Activated T-cell treated with anti-CD3 and anti-CD28 coated beads, Interleukin-2, amount 50 U/mL, for 48 hours (primary cell): ENCODE measurements at places on chromosomes 1 and 21.

GRCh38 chr1:3677484-3677883, 25.2 kb downstream of the TP73 start:
- no peak for DNase-seq

DNA sequence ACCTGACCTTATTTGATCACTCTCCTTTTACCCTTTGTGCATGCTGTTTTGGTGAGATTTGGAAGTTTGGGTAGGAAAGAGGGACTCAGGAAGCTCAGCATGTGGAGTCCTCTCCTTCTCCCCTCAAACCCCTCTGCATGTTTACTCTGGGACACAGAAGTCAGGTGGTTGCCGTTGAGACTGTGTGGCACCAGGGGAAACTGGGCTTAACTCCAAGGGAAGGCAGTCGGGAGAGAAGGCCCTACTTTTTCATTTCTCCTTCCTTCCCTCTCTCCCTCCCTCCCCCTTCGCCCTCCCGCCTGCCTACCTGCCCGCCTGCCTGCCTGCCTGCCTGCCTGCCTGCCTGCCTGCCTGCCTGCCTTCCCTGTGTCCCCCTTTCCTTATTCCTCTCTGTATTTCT, 34.8 kb upstream of the TTC22 start:
- DNase-seq, result no peak

GRCh38 chr21:38376235-38376634, 119.4 kb downstream of the KCNJ15 start:
- no peak for DNase-seq

DNA sequence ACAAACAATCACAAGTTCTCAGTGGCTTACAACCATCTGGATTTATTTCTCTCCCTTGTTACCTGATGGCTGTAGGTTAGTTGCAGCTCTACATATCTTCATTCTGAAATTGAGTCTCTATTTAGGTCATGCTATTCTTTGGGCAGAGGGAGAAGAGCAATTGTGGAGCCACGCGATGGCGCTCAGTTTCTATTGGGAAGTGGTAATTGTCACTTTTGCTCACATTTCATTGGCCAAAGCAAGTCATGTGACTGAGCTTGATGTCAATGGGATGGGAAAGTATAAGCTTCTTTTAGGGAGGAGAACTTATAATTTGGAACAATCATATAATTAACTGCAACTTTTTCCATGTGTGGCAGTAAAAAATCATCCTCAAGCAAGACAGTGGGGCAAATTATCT, 166.5 kb downstream of the LMO4 start:
- no peak for DNase-seq

DNA sequence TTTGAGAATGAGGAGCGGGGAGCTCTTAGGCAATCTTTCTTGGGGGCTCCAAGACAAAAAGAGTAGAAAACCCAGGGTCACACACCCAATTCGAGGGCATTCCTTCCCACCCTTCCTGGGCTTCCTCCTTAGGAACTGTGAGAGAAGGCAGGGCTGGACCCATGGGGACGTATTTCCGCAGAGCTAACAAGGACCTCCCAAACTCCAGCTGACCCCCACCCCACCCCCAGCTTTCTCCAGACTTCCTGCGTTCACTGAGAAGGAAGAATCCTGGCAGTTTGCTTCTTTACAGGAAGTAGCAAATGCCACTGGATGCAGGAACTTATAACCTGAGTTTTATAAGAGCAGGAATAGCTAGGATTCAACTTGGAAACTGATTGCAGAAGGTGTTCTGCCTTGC, 2.7 kb upstream of the LHX9 start:
- no peak for DNase-seq
